Smooth muscle cell of trachea (primary cell): ENCODE measurements at places on chromosomes 5 and 9. TPM values are rescaled to one million over a fixed set of nuclear protein-coding genes. Genes with fewer than 3 reads are reported as not detected.

C7 gene
- 0.15 and 0.83 TPM in 2 replicates for total RNA-seq

ORM2 gene
- total RNA-seq: not detected in 2 replicates

PKD2L2 gene
- not detected in 2 replicates for total RNA-seq

CCDC180 gene
- 0.99 and 5.5 TPM in 2 replicates for total RNA-seq
